Stimulated activated CD4-positive, alpha-beta T cell treated with anti-CD3 and anti-CD28 coated beads, Interleukin-12 subunit alpha, Interleukin-12 subunit beta, amount 100 ng/mL, for 48 hours (primary cell): ENCODE measurements at places on chromosomes 4 and X.

DNA sequence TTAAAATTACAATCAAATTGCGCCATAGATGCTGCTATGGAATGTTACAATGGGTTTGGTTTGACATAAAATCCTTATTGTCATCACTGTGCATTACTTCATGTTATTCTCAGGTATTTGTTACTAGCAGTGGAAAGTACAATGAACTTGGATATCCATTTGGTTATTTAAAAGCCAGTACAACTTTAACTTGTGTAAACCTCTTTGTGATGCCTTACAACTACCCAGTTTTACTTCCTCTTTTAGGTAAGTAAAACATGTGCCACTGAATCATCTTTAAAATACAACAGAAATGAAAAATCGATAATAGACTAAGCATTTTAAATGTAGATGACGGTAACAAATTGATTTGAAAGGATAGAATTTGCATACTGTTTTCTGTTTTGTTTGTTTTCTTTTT, 35.6 kb downstream of the INTS6L start:
- DNase-seq: no peak

DNA sequence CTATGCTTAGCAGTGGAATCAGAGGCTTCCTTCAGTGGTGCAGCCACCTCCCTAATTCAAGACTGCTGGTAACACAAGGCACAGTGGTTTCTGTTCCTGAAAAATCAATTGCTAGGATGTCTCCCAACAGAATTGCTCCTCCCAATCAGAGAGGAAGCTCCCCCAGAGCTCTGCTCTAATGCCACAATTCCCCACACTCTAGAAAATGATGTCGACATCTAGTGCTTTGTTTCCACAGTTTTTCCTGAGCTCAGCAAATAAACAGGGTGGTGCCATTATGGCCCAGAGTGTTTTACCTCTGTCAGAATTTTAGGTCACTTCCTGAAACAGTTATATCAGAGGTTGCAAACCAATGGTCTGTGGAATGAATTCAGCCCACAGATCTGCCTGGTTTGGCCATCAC, 24.7 kb downstream of the TAB3 start:
- DNase-seq: no peak

DNA sequence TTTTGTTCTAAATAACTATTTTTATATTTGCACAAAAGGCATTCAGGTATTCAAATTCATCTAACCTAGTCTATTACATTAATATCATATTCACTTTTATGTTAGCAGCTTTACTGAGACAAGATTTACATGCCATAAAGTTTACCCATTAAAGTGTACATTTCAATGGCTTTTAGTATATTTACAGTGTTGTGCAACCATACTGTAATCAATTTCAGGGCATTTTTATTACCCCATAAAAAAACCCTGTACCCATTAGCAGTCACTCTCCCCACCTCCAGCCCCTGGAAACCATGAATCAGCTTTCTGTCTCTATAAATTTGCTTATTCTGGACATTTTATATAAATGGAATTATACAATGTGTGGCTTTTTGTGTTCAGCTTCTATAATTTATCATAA, 95.9 kb upstream of the IL1RAPL1 start:
- no peak for DNase-seq

- peak; percentile 53 for DNase-seq
Measured at GRCh38 chr4:184475096-184475461, 729 bp upstream of the IRF2 start.

DNA sequence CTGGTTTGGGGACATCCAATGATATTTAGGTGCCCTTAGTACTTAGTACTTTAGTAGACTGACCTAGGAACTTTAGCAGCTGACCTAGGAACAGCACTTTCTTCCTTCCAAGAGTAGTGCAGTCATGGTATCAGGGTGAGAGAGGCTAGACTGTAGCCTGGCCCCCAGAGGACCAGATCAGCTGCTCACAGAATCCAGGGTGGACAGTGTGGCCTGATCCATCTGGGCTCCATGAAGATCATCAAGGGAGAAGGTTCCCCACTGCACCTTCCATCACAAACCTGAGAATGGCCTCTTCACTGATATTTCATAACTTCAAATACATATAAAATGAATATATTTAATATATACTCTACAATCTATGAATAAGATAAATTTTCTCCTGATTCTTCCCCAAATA, 59.0 kb upstream of the TLR3 start:
- no peak for DNase-seq

DNA sequence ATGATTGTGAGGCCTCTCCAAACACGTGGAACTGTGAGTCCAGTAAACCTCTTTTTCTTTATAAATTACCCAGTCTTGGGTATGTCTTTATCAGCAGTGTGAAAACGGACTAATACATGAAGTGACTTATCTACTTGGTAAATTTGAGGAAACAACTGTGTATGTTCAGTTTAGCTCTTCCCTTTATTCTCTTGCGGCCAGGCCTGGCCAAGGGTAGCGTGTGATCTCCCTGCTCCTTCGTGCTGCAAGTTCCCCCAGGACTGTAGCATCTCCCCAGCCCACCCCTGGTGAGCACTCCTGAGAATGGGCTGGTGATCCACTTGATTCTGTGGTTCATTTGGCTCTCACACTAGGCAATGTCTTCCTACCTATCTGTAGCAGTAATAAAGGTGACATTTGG, 53.2 kb upstream of the CHRNA9 start:
- no peak for DNase-seq

- no peak for DNase-seq
Measured at GRCh38 chr4:36712013-36712412, 430.6 kb downstream of the DTHD1 start.

DNA sequence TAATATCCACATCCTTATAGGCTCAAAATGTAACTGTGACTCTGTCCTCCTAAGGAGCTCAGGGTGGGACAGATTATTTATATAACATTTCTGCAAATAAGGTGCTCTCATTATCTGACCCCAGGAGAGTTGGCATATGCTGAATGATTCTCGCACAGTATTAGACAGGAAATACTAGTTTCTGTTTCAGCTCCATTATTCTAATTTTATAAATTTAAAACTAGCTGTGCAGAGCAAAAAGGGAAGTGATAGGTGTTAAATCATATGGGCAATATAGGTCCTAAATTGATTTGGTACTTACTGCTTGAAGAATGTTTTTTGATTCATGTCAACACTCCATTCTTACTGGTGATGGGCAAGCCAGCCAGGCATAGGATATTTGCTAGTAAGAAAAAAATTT, 141.5 kb downstream of the GLRA2 start:
- DNase-seq: no peak

- no peak for DNase-seq
Measured at GRCh38 chr4:48665555-48666186, 114.4 kb downstream of the FRYL start.

DNA sequence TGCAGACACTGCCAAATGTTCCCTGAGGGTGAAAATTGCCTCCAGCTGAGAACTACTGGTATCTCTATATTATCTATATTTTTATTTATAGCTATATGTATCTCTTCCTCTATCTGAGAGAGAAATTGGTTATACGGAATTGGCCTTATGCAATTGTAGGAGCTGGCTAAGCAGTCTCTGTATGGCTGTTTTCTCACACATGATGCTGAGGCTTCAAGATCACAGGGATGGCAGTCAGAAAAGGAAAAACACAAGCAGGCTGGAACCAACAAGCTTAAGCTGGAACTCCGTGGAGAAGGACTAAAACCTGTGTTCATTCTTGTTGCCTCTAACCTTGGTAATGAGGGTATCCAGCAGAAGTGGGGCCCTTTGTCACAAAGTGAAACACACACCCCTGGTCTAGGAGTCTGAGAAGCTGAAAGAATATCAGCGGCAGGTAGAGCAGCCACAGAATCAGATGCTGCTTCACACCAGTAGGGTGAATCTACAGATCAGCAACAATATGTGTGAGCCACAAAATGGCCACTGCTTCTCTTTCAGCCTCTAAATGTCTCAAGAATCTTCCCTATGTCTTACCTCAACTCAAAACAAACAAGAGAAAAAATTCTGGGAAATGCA, 166.5 kb upstream of the PPP1R2C start:
- DNase-seq: no peak

GRCh38 chr4:8817096-8817812, 54.4 kb downstream of the HMX1 start:
- DNase-seq: no peak

DNA sequence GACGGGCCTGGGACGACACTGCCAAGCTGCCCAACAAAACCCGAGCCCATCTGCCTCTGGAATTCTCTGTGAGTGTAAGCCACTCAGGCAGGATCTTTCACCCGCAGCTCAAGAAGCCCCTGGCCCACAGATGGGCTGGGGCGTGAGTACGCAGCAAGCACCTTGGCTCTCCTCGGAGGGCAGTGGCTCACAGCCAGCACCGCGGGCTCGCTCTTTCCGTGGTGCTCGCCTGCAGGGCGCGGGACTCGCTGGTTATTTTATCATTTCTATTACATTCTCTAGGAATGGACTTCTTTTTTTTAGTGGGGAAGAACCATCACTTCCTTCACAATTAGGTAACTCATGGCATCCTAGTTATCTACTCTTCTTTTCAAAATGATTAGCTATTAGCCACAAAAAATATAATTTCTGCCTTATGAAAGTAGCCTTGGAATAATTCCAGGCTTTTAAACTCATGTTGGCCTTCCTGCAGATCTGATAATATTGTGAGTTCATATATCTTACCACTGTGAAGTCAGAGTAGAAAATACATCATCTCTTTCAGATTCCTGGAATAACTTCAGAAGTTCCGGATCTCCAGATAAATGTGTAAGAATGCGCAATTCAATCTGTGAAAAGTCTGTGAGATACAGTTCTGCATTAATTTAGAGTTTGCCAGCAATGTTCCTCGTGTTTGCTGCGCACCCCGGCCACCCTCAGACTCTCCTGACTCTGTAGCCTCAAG, 68.6 kb downstream of the NAT8L start:
- DNase-seq: no peak

DNA sequence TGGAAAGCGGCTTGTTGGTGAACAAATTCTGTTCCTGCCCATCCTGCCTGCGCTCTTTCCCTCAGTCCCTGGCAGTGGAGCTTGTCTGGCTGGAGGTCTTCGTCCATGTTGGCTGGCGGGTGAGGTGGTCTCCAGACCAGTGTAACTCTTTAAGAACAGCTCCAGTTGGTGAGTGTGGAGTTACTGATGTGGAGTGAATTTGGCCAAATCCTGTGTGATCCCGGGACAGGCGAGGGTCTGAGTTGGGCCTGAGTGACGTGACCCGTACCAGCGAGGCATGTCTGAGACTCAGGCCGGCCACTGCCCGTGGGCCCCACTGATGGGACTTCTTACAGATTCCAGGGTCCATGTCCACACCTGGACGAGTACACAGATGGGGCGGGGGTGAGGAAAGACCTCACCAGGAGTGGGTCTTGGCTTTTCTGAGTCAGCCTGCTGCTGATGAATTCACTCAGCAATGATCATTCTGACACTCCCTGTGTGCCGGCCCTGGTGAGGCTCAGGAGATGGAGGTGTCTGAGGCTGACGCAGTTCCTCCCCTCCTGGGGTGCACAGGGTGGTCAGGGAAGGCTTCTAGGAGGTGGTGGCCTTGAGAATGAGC, 45.5 kb downstream of the PSAPL1 start:
- DNase-seq: no peak

GRCh38 chr4:109414938-109415337, 18.7 kb upstream of the SEC24B start:
- no peak for DNase-seq

DNA sequence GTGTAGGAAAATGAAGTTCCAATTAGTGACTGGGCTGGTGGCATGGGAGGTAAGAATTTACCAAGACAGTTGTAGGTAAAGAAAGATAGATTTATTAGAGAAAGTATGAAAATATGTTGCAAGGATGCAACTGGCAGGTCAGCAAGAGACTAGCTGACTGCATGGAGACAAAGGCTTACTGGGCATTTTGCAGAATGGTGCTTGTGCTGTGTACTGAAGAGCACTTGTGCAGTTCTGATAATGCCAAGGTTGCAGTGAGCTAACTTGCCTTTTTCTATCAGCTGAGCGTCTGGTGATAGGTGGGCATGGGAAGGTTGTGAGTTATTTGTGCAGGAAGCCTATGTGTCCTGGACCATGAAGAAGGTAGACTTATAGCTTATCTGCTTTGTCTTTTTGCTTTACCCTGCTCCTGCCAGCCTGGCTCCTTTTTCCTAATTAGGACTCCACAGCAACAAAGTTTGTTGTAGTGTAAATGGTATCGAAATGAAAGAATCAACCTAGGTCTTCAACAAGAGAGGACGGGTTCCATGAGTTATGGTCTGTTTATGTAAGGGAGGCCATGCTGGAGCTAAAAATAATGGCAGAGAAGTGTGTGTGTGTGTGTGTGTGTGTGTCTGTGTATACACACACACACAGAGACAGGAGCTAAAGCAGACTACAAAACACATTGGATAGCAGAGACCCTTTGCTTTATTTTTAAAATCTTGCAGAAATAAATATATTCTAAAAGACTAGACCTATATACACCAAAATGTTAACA, 15.0 kb downstream of the BST1 start:
- no peak for DNase-seq

DNA sequence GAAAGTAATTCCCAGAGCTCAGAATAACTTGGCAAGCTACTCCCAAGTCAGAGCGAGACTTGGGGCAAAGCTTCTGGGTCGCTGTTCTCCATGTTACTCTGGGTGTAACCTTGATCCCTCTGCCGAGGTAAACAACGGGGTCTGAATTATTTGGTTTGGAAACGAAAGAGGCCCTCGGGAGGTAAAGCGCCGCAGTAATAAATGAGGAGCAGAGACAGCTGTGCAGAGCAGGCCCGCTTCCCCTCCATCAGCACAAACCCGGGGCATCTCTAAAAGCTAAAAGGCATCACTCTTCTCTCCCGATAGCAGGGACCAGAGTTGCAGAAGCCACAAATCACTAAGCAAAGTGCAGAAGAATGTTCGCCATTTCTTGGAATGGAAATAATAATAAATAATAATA, 561.5 kb downstream of the BCOR start:
- DNase-seq: no peak

DNA sequence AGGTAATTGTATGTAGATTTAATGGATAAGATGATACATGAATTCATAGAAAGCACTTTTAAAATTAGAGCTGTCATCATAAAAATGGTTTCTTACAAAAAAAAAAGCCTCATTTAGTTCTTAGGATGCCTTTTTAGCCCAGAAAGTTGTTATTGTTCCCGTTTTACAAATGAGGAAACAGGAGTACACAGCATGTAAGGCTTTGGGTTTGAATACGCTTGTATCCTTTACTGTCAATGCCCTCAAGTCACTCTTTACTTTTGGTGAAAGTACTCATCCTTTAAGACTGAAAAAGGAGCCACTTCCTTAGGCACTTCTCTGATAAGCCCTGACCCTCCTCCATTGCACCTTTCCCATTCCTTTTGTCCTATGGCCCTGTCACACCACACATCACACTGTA, 4.9 kb downstream of the EREG start:
- DNase-seq: no peak

DNA sequence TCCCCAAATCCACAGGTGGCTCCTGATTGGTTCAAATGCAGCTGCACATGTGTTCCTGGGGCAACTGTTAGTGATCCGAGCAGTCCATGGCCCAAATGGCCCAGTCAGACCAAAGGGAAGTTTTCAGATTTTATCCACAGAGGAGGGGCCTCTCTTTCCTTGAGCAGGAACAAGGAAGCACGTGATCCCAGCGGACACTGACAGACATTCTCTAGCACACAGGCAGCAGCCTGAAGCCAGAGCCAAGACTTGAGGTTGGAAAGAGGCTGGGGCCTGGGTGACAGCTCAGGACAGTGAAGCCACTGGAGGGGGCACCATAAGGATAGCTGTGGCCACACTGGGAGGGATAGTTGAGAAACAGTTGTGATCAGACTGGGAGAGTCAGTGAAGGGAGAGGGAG, 3.5 kb upstream of the ZFP92 start:
- DNase-seq: no peak
